KG1 (cell line): ENCODE measurements at places on chromosomes 1 and 21.

DNA sequence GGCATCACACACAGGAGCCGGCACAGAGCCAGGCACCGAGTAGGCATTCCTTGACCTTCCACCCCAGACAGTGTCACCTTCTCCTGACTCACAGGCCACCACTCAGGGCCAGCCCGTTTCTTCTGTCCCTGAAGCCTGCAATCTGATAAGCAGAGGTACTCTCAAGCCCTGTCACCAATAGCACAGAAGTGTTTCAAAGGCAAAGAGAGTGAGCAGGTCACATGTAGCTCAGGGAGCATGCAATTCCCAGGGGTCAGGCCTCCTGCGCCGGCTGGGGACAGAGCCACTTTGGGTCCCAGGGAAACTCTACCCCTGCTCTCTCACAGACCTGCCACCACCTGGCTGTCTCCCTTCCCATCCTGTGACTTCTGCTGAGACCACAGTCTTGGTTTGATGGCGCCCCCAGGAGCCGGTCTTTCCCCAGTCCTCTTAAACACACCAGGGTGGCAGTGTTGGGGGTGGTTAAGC, 13.2 kb downstream of the CAPN9 start:
- no peak for DNase-seq

GRCh38 chr1:197320991-197321531, 53.0 kb downstream of the CRB1 start:
- no peak for DNase-seq

GRCh38 chr1:14180738-14181137, 417.7 kb upstream of the KAZN start:
- DNase-seq, result no peak

DNA sequence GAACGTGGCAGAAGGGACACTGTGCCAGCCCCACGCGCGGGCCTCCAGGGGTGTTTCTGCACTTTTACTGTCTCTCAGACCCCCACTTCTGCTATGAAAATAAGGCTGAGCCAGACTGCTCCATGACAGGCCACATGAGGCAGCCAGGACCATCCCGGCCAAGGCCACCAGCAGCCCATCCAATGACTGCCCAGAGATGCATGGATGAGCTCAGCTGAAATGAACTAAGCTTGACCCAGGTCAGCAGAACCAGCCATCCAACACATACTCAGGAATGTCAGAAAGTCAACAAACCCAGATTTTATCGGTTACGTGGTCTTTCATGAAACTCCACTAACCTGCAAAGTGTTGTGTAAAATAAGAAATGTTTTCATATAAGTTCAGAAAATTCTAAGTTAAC, 51.2 kb downstream of the CCDC185 start:
- DNase-seq, result no peak

- DNase-seq, result no peak
Measured at GRCh38 chr1:26961826-26962225, 1.6 kb upstream of the KDF1 start.

DNA sequence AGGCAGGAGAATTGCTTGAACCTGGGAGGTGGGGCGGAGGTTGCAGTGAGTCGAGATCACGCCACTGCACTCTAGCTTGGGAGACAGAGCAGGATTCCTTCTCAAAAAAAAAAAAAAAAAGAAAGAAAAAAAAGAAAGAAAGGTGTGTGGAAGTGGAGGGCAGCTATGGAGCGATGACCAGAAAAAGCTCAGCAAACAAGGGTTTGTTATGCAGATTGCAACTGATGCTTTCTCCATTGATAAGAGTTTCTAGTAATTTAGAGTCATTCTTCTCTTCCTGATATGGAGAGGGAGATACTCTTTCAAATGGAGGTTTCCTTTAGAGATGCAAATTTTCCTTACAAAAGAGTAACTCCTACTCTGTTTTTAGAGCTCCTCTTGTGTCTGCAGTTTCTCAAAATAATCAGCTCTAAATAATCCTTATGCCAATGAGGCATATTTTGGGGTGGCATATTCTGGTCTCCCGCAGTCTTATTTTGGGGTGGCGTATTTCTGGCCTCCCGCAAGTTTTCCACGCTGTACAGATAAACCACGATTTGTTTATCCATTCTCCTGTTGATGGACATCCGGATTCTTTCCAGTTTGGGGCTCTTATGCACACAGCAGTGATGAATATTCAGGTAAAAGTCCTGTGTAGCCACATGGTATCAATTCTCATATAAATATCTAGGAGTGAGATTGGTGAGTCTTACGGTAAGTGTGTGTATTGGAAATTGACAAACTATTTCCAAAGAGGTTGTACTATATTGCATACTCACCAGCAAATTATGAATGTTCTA, 30.7 kb upstream of the RCC2 start:
- no peak for DNase-seq

DNA sequence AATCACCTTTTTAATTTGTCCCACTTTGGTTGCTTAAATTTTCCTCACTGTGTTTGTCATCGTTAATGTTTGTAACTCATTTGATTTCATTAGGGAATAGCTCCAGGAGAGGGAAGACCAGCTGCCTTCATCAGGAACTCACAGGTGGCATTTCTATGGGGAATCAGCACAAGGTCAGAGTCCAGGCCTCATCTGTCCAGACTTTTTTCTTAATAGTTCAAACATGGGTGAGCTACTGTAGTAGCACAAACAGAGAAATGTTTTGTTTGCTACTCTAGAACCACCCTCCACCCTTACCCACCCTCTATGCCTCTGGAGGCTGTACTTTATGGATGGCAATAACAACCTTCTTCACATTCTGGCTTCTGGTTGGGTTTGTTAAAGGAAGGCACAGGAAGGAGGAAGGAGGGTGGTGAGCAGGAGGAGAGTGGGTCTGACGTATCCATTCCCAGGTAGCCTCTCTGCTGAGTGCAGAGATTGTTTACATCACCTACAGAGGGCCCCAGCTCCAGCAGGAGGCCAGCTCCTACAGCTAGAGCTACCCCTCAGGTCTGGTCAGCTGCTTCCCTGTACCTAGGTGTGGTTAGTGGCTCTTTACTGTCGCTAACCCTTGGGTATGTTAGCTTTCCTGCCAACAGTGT, 8.1 kb upstream of the TEDDM1 start:
- DNase-seq, result no peak

DNA sequence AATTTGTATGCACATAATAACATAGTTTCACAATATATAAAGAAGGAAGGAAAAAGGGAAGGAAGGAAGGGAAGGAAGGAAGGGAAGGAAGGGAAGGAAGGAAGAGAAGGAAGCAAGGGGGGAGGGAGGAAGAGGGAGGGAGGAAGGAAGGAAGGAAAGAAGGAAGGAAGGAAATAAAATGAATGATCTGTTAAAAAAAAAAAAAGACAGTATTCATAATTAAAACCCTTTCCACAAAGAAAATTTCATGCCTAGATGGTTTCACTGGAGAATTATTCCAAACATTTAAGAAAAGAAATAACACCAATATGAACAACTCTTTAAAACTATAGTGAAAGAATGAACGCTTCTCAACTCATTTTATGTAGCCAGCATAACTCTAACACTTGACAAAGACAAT, 44.8 kb downstream of the CDKN2C start:
- no peak for DNase-seq

DNA sequence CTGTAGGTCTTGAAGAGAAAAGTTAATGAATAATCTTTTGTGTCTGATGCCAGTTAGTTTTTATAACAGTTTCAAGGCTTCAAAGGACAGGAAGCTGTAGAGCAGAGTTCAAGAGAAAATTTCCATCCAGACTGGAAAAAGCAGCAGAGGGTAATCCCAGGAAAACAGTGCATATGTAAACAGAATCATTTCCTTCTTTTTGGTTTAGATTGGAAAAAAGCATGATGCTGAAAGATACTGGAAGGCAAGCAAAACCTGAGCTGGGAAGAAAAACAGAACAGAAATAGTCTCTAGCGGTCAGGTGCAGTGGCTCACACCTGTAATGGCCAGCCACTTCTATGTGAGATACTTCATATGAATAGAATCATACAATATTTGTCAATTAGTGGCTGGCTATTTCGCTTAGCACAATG, 71.9 kb downstream of the ZSWIM5 start:
- no peak for DNase-seq

GRCh38 chr1:164713456-164714207, 154.6 kb downstream of the PBX1 start:
- no peak for DNase-seq

DNA sequence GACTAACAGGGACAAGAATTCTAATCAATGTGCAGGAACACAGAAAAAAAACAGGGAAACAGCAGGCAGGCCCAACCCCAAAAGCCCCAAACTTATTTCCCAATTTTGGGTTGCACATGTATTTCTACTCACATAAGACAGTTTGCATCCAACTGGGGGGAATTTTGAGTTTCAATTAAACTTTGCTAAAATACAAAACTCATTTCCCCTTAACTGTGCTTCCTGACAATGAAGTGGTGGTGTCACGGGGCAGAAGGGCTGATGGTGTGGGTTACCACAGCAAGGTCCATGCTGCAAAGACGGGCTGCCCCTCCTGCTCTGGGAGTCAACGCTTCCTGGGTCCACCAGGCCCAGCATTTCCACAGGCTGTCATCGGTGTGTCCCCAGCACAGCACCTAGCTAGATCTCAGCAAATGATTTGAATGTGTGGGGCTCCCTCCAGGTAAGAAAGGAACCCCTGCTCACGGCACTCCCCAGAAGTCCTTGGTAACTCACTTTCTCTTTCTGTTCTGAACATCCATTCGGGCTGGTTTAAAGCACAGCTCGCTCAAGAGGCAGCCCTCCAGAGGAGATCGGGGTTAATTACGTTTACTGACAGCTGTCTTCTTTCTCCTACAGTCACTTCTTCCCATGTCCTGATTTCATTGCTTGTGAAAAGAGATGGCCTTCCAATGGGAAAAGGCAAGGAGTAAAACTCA, 27.4 kb downstream of the HIVEP3 start:
- peak; percentile 58 for DNase-seq

DNA sequence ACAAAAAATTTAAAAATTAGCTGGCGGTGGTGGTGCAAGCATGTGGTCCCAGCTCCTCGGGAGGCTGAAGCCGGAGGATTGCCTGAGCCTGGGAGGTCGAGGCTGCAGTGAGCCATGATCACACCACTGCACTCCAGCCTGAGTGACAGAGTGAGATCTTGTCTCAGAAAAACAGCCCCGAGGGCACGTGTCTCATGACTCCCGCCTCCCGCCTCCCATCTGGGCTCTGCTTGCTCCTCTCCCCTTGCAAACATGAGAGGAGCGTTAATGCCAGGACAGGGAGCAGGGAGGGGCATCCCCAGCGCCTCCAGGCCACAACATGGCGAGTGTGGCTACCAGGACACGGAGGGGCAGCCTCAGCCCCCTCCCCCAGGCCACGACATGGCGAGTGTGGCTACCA, 28.3 kb downstream of the FAAP20 start:
- no peak for DNase-seq

DNA sequence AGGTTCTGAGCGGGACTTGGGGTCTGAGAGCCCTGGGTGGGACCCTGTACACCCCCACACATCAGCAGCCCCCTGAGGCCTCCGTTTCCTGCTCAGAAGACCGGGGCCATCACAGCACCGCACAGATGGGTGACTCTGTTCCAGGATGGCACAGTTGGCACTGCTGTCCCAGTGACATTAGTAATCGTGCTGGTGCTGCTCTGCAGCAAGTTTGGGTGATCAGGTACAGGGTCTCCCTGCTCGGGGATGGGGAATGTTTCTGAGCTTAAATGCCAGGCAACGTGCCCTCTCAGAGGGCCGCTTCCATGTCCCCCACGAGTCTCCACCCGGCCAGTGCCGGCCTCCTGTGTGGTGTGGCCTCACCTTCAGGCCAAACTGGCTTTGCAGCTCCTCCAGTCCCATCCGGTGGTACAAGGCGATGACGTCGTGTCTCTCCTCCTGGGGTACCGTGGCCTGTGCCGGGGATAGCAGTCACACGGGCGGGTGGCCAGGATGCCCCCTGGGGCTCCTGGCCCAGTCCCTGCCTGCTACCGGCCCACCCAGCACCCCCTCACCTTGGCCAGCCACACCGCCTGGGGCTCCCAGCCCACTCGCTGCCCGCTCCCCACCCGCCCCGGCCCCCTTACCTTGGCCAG, 17.1 kb downstream of the PRXL2B start:
- no peak for DNase-seq

GRCh38 chr21:46221664-46222435, 6.7 kb downstream of the LSS start:
- DNase-seq, result no peak

DNA sequence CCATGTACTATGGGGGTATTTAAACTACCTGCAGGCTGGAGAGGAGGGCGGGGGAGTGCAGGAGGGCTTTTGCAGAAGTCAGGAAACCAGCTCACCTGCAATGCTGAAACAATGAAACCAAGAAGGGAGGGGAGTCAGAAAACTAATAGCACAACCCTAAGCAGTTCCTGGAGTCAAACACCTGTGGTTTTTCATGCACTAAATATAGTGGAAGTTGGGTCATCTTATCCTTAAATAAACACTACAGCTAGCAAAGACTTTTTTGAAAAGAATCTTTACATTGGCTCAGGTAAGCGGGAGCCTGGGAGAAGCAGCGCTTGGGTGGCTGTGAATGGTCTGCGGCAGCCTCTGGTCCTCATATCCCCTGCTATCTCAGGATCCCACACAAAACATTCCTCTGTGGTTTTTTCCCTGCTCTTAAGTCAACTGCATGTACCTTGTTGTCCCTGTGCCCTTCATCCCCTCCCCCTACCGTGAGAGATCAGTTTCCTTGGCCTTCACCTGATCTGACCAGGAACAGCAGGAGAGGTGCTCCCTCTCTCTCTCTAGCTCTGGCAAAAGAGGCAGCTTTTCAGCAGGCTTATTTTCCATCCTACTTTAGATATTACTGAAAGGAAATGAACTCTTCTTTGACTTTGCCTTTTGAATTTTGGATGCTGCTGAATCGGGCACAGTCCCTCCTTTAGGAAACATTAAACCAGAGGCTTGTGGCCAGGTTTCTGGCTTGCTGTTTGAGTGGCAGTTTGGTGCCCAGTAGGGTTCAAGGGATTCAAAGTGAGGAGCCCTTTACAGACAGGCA, 26.6 kb downstream of the TENT5C start:
- DNase-seq, result no peak

DNA sequence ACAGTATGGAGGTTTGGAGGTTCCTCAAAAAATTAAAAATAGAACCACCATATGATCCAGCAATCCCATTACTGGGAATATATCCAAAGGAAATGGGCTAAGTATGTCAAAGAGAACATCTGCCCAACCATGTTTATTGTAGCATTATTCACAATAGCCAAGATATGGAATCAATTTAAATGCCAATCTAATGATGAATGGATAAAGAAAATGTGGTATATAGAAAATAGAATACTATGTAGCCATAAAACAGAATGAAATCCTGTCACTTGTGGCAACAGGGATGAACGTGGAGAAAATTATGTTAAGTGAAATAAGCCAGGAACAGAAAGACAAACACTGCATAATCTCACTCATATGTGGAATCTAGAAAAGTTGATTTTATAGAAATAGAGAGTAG, 201.7 kb upstream of the AJAP1 start:
- DNase-seq, result no peak

DNA sequence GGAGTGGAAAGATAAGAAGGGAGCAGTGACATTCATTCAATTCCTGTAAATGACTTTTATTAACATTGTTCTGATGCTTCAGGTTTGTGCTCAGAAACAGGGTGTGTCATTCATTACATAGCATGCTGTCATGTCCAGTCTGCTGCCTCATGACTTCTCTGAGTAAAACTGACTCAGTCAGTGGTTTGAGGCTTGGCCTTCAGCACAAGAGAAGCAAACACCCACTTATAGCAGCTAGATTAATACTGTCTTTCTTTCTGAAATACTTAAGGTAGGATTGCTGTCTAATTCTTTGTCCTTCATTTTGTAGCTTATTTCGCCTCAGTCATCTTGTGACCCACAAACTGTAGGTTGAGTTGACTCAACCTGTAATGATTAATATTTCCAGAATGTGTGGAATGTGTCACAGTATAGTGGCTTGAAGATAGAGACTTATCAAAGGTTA, 32.9 kb downstream of the RASAL2 start:
- DNase-seq, result no peak

GRCh38 chr1:12032161-12032621, 12.9 kb downstream of the MIIP start:
- no peak for DNase-seq

GRCh38 chr1:230130172-230130944, 63.3 kb downstream of the GALNT2 start:
- no peak for DNase-seq
